ENCODE measurements at places on chromosomes 5 and 9.

GRCh38 chr5:110707260-110707844, 19.1 kb downstream of the TMEM232 start:
- no peak for DNase-seq

GRCh38 chr5:95241635-95242034, 43.3 kb downstream of the MCTP1 start:
- DNase-seq: no peak

GRCh38 chr9:112631313-112632070, 86.4 kb downstream of the INIP start:
- DNase-seq: no peak

- DNase-seq: no peak
Observed at GRCh38 chr9:113828221-113828620, 47.9 kb upstream of the ZNF618 start.

- DNase-seq: no peak
Observed at GRCh38 chr5:102375272-102375671, 79.2 kb upstream of the SLCO4C1 start.

- DNase-seq: no peak
Observed at GRCh38 chr9:73916016-73916673, 581.0 kb upstream of the RORB start.

- no peak for DNase-seq
Observed at GRCh38 chr5:57696389-57696769, 213.8 kb upstream of the ACTBL2 start.

- DNase-seq: no peak
Observed at GRCh38 chr5:40410231-40410861, 269.4 kb upstream of the PTGER4 start.

GRCh38 chr5:137073189-137073588, 425.9 kb downstream of the SPOCK1 start:
- DNase-seq: no peak

DNA sequence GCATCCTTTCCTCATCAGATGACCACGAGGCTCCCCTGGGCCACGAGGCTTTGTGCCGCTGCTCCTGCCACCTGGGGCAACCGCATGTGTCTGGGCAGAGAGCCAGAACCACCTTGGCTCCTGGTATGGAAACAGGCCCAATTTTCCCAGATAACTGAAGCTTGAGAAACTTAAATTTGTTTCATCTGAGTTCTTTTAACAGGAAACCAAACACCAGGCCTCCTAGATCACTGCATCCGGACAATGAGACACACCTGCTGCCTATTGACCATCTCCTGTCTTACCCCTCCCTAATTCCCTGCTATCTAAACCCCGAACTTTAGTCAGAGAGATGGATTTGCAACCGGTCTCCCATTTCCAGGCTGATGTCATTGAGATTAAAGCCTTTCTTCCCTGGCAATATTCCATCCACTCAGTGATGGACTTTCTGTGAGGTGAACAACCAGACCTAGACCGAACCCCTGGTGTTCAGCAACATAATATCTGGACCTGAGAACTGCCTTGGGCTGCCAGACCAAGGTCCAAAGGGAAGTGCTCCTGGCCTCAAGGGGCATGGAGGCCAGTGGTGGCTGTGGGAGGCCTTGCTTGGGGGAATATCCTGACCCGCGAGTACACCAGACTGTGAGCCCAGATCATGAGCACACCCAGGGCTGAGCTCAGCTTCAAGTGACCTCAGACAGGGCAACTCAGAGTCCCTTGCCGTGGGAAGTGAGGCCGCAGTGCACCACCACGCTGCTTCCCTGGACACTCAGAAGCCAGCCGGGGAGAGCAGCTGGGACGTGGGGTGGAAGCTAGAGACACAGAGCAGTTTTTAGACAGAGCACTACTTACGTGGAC, 199.7 kb downstream of the HSPA4 start:
- DNase-seq: no peak

DNA sequence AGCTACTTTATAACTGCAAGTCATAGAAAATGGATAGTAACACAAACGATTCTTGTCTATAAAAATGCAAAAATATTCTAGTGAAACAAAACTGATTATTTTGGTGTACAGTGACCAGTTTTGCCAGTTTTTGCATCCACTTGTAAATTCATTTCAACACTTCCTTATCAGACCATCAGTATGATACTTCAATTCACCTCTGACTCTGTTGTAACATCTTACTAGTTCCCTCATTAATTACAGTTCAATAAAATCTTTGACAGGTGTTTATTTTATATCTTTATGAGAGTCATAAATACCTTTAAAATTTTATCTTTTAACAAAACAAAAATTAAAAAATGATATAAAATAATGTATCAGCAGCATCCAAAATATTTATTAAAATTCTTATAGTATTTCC, 13.1 kb upstream of the PTCH1 start:
- no peak for DNase-seq

DNA sequence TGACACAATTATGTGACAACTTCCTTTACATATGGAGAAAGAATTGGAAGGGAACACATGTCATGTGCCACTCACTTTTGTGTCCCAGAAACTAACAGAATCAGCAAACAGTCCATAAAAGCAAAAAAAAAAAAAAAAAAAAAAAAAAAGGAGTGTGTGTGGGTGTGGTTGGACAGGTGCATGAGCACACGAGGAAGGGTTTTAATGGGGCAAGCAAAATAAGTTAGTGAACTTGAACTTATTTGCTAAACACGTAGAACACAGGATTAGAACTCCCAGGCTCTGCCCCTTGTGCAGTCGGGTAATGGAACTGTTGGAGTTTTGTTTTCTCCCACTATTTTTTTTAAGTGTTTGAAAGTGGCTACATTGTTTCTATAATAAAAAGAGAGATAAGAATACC, 74.8 kb upstream of the PJA2 start:
- no peak for DNase-seq

GRCh38 chr5:40627706-40628105, 52.0 kb upstream of the PTGER4 start:
- no peak for DNase-seq

- DNase-seq: no peak
Observed at GRCh38 chr5:58262226-58262625, 197.7 kb downstream of the PLK2 start.

GRCh38 chr5:154647114-154647760, 107.9 kb upstream of the LARP1 start:
- DNase-seq: no peak

- DNase-seq: no peak
Observed at GRCh38 chr5:151570058-151570457, 21.1 kb downstream of the FAT2 start.

DNA sequence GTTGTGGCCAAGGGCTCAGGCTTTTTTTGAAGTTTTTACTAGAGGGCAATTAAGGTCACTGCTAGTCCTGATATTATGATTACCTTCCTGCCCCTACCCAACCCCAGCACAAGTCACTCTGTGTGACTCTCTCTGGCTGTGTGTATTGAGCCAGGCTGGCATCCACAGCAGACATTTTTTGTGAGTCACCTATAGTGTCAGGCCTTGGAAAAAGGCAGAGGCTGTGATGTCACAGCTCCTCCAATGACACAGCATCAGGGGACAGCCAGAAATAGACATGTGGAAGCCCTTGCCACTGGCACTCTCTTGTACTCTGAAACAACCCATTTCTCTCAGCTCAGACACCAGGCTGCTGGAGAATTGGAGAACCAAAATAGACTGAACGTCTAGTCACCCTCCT, 145.4 kb downstream of the NMUR2 start:
- no peak for DNase-seq

DNA sequence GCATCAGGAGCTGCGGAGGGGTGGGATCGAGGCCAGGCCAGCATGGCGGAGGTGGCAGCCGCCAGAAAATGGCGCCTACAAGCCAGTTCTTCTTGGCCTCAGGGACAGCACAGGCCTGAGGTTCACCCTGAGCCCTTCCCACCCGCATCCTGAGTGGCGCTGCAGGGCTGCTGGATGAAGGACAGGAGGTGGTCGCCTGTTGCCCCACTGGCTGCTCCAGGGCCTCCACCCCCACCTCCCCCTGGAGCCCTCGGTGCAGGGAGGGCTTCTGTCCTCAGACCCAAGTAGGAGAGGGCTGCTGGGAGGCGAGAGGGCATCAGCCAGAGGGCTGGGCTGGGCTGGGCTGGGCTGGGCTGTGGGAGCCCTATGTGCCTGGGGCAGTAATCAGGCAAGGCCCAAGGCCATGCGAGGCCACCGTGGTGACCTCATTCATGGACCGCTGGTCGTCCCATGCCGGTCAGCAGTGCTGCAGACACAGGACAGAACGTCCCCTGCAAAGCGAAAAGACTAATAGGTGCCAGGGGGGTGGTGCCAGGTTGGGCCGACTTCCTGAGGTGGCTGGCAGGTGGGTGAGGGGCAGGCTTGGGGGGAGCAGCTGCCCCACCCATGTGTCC, 13.8 kb downstream of the GPSM1 start:
- DNase-seq: no peak

DNA sequence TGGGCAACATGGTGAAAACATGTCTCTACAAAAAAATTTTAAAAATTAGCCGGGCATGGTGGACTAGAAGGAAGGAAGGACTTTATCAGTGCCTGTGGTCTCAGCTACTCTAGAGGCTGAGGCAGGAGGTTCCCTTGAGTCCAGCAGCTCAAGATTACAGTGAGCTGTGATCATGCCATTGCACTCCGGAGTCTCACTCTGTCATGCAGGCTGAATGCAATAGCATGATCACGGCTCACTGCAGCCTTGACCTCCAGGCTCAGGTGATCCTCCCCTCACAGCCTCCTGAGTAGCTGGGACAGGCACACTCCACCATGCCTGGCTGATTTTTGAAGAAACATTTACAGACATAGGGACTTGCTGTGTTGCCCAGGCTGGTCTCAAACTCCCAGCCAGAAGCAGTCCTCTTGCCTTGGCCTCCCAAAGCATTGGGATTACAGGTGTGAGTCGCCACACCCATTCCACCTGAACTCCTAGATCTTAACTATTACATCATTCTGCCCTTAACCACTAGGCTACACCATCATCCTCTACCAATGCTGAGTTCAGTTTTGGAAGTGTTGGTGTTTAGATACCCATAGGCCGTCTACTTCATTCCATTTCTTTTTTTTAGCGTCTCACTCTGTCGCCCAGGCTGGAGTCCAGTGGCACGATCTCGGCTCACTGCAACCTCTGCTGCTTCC, 2.0 kb upstream of the URM1 start:
- DNase-seq: no peak

GRCh38 chr9:82563094-82563493, 499.8 kb downstream of the RASEF start:
- DNase-seq: no peak

DNA sequence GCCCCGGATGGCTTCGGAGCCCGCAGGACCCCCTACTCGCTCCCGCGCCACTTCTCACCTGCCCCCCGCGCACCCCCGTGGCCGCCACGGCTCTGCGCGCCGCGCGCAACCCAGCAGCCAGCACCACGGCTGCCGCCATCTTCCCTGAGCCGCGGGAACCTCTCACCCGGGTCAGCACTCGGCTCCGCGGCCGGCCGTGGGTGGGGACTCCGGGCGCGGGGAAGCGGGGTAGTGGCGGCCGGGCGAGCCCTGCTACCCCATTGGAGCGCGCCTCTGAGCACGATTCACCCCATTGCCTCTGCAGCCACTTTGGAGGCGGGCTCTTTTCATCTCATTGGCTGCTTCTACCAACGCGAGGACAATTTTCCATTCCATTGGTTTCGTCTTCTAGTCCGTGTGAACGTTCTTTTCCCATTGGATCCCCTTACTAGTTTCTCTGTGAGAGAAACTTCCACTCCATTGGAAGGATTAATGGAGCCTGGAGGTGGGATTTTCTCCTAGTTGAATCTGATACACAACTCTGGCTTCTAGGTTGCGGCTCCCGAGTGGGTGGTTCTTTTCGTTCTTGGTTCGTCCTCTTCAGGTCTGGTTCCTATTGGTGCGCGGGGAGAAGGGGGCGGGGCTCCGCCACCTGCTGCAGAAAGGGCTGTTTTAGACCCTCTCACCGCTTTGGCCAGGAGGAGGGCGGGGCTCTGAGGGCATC, at the start of gene HINT2:
Gene HINT2 (minus strand): TSS at position 202 of the 703 bp plus-strand sequence. CDS start 63 bp downstream, at position 139.
- DNase-seq: peak; percentile 97

DNA sequence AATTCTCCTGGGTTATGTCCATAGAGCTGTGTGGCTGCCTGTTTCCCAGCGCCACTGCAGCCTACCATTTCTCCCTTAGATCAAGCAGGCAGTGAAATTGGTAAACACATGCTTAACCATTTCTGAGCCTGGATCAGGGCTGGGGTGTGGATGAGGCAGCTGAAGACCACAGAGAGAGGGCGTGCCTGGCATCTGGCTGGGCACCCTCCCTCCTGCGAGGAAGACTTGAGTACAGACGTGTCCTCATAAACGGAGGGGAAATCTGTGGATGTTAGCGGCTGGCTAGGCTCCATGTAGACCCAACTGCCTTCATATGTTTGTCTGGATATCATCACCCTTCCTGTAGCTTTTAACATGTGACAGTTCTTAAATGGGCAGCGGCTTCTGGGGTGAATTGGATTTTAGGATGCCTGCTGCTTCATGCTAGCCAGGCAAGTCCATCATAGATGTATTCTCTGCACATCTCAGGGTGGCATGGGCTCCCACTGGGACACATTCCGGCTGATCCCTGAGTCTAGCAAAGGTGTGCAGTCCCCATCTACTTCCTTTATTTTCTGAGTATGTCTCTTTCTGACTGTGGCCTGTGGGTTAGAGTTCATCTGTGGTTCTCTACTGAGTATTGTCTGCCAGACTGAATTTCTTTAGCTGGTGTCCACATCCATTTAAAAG, 11.0 kb downstream of the RGS3 start:
- no peak for DNase-seq

GRCh38 chr5:141369994-141370848, at the start of gene PCDHGB3:
Gene PCDHGB3, plus strand, starts transcription at chr5:141370242. Its CDS starts 153 bp downstream, at chr5:141370395.
- DNase-seq: no peak
